Right atrium auricular region (tissue), 2 donors: ENCODE measurements at places on chromosomes 7 and 10.

- no peak for DNase-seq
These were observed 10.0 kb downstream of the EIF3A start for GRCh38 chr10:119070395-119071165.

DNA sequence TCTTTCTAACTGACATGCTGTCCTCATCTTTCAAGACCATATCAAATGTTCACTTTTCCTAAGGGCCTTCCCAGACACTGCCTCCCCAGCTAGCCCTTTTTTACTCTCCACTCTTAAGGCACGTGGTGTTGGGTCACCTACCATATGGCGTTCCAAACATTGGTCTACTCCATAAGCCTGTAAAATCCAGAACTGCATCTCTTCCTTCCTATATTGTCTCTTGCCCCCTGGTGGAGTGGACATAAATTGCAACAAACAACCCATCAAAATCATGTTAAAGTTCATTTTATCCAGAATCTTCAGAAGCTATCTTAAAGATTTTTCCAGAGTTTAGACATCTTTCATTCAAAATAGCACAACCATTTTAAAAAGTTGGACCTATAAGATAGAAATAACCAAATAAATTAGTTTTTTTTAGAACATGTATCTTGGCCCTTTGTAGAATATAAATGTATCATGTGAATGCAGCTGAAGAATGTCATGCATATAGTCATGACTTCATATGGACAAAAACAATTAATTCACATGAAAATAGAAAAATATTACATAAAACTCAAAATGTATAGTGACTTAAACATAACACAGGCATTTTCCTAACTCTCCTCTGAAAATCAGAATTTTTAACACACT is 180.6 kb upstream of the CHRM2 start:
- DNase-seq: no peak

- DNase-seq: no peak
These were observed 6.5 kb upstream of the VWC2 start for GRCh38 chr7:49766966-49767365.

DNA sequence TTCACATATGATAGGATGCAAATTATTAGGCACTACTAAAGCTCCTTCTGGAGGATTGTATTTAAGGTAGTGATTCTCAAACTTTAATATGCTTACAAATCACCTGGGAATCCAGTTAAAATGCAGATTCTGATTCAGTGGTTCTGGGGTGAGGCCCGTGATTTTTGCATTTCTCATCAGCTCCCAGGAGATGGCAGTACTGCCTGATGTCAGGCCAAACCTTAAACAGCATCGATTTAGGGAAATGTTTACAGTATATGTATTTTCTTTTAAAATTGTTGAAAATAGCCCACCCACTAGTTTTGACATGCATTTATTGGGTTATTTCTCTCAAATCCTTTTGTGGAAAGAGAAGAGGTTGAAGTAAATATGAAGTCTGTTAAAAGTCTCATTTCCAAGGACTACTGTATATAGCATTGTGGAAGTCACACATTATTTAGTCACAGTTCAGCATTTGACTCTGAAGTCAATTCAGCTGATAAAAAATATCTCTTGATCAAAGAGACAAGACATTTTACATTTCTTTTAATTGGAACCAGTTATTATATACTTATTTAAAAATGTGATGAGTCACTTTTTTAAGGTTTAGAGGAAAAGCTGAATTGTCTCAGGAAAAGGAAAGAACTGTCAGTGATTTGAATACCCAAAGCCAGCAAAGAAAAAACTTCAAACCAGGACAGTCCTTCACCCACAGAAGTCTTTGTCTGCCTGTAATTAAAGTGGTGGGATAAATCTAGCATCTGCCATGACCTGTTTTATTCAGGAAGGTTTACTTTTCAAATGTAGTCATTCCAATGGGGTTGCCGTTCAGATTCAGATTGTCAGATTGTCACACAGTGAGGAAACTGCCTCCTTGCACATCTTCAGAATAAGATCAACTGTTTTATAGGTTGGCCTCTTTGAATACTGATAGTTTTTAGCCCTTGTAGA is 21.1 kb upstream of the HBP1 start:
- no peak for DNase-seq
